ENCODE measurements at places on chromosomes 11 and 22.

- DNase-seq: peak; percentile 19
These were observed 21.0 kb downstream of the LDLRAD3 start for GRCh38 chr11:35964841-35965240.

DNA sequence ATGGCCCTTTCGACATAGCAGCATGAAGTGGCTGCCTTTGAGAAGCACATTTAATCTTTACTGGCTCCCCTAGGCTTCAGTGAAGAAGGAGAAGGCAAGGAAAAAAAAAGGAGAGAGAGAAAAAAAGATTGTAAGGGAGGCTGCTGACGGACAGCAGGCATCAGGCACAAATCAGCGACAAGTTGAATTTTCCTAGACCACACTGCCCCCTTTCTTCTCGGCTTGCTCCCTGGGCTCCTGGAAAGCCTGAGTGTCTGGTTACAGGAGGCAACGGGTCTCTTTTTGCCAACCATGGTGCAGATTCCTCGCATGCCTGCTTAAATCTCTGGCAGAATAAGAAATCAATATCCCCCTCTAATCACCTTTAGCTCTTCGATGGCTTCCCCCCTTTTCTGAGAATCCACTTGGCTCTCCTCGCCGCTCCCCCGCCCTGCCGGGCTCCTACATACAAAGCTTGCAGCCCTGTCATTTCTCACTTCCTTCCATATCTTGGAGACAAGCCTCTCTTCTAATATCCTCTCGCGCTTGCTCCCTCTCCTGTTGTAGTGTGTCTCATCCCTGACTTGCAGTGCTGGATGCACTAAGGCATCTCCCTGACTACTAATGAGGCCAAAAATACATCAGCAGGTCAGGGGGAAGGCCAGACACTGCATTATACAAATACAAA is 14.3 kb downstream of the BLID start:
- peak; percentile 80 for DNase-seq

GRCh38 chr11:11318961-11319360 is 34.1 kb downstream of the CSNK2A3 start:
- no peak for DNase-seq

DNA sequence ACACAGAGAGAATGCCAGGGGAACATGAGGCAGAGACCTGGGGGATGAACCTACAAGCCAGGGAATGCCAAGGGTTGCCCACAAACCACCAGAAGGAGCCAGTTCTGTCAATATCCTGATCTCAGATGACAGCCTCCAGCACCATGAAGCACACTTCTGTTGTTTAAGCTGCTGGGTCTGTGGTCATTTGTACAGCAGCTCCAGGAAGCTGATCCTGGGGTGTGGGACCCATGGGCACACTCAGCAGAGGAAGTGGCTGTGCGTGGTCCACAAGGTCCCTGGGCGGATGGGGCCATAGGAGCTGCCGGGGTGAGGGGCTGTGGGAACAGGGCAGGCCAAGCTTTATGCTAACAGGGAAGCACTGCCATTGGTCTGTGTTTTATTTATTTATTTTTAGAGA is 12.1 kb downstream of the PPM1F start:
- DNase-seq: no peak

- peak; percentile 71 for DNase-seq
These were observed 9.6 kb upstream of the HTATIP2 start for GRCh38 chr11:20353829-20354434.

- no peak for DNase-seq
These were observed 1.9 kb downstream of the ZFTA start for GRCh38 chr11:63766531-63767235.

DNA sequence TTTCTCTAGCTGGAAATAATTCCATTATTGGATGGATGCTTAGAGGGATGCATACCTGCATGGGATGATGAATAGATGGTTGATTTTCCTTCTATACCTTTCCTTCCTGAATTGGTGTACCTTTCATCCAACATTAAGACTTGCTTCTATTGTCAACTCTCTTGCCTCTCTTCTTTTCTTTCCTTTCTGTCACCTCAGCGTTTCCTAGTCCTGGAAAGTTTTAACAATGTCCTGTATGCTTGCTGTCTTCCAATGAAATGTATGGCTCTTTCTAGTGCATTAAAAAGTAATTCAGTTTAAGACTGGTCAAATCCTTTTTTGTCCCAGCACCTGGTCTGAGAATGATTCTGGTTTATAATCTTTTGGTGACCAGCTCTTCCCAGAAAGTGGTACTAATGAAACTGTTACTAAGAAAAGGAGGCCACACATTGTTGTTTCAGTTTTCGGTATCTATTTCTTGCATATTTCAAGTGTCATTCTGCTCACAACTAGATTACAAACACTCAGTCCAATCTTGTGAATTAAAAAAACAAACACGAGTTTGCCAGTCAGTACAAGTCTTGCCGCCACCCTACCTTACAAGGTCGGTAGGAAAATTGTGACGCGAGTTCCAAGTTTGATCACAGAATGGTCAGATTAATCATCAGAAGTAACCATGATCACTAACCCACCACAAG is 8.0 kb downstream of the POU2AF1 start:
- no peak for DNase-seq

GRCh38 chr11:67452141-67452952 is at the start of gene GPR152:
GPR152 (minus strand) TSS chr11:67452729; CDS start chr11:67452724, 5 bp downstream.
- no peak for DNase-seq

DNA sequence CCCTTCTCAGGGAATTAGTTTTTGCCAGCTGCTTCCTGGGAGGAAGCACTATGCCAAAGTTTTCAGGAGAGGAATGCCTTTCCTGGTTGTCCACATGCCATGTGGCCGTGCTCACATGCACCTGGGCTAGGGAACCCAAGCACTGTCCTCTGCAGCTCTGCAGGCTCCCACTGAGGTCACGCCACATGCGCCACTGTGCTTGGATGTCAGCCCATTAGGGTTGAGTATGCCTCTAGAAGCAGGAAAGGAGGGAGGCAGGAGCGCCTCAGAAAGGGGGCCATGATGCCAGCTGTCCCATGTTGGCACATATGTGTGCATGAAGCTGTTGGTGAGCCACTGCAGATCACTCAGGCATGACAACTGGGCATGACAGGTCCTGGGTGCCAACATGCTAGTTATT is 81.6 kb upstream of the SUSD2 start:
- DNase-seq: no peak

- DNase-seq: peak; percentile 81
These were observed 47.1 kb upstream of the UCP3 start for GRCh38 chr11:74055938-74056337.

GRCh38 chr11:115036406-115037180 is 358.3 kb downstream of the NXPE2 start:
- no peak for DNase-seq

DNA sequence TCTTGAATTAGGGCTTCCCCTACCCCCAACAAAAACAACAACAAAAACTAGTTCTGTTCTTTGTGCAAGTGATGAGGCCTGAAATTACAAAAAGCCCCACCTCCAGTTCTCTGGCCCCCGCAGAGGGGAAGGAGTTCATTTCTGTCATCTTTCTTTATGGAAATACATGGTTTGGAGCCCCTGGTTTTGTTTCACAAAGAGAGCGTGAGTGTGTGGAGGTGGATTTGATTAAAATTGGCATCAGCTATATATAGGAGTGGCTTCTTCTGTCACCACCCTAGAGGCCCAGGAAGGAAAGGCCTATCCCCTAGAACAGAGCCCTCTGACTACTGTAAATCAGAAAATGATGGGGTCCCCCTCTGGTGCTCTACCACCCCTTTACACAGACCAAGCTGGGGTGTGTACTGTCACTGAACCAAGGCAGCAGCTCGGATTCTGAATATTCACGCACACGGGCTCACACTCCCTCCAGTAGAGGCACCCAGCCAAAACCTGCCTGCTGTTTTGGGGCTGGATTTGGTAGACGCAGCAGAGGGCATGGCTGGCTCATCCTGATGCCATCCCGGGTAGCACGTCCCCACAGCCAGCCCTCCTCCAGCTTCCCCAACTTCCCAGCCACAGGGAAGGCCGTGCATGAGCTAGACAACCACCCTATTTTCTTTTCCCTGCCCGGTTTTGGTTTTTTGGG is 19.4 kb downstream of the RCOR2 start:
- DNase-seq: no peak
